ENCODE measurements at places on chromosomes 11 and 22.
A peak's percentile ranks its signal among the peaks of the same experiment; 100 is the strongest.

- no peak for DNase-seq
Measured at GRCh38 chr11:1838077-1838425, 730 bp upstream of the TNNI2 start.

DNA sequence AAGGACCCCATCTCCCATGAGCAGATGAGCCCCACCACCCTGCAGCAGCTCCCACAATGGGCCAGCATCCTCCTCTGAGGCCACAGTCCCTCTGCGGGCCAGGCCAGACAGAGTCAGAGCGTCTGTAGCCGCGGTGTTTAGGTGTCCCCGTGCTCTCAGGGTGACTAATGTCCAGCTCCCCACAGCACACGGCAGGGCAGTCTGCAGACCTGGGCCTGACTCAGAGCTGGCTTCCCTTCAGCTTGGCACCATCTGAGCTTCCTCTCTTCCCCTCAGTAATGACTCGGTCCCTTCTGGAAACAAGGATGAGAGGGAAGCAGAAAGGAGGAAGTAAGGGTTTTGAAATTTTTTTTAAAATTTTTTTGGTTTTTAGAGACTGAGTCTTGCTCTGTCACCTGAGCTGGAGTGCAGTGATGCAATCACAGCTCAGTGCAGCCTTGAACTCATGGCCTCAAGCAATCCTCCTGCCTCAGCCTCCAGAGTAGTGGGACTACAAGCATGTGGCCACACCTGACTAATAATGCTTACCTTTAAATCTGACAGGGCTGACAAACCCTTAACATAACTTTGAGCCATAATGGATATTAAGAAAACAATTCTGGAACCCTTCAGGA lies 28.5 kb downstream of the LRRC74B start:
- DNase-seq = no peak

GRCh38 chr11:77779935-77780334 lies 40.6 kb downstream of the RSF1 start:
- DNase-seq = no peak

GRCh38 chr22:46990937-46991550 lies 228.6 kb downstream of the TBC1D22A start:
- DNase-seq = no peak

DNA sequence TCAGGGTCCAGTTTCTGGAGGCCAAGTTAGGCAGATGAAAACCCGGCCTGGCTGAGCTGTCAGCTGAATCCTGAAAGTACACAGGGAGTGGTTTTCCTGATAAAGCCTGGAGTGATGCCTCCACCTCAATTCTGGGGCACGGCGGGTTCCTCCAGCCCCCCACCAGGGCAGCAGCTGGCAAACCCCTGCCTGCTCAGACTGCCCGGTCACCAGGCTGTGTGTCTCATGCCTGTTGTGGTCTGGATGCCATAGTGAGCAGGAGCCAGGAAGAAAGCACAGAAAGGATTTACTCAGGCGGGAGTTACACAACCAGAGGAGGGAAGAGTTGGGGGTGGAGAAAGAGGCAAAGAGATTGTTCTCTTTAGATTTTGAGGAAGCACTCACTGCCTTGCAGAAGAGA lies 119.9 kb upstream of the RASSF10 start:
- DNase-seq = no peak

GRCh38 chr11:9703280-9703679 lies 39.4 kb downstream of the SWAP70 start:
- no peak for DNase-seq

DNA sequence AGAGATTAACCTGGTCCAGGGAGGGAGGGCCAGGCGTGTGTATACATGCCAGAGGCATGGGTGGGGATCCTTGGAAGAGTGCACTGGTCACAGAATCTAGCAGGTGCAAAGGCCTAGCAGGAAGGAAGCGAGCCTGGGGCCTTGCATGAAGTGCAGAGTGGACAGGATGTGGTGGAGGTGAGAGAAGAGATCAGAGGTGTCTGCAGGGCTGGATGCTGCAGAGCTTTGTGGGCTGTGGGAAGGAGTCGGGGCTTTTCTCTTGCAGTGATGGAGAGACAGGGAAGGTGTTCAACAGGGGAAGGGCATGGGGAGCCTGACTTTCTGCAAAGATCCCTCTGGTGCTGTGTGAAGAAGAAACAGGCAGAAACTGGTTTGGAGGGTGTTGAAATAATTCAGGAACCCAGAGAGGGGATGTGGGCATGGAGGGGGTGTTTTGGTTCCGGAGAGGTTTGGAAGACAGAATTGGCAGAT lies 2.5 kb upstream of the TPST2 start:
- no peak for DNase-seq

- no peak for DNase-seq
Measured at GRCh38 chr11:19426756-19427403, 186.1 kb upstream of the E2F8 start.

- DNase-seq = no peak
Measured at GRCh38 chr11:116642902-116643301, 129.9 kb downstream of the BUD13 start.

- peak; percentile 64 for DNase-seq
Measured at GRCh38 chr11:31106968-31107576, 262.5 kb downstream of the DCDC1 start.

DNA sequence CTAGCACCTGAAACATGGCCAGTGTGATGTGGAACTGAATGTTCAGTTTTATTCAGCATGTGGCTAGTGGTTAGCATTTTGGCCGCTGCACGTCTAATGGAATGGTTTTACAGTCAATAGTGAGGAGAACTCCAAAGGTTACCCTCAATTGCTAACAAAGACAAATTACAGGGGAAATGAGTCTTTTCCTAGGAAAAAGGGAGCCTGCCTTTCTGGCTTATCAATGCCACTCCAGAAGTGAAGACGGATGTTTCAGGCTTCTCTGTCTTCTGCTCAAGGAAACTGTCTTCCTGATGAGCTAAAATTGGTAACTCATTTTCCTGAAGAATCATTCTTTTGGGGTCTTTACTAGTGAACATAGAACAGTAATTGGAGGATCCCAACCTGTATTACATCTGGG lies 84.3 kb upstream of the CRTAM start:
- DNase-seq = no peak

GRCh38 chr22:28608546-28608945 lies 71.1 kb downstream of the TTC28 start:
- DNase-seq = no peak

- no peak for DNase-seq
Measured at GRCh38 chr11:61497876-61498275, 10.7 kb upstream of the LRRC10B start.

GRCh38 chr22:36714110-36714509 lies 10.6 kb upstream of the CACNG2 start:
- no peak for DNase-seq

GRCh38 chr11:83256602-83257340 lies 29.4 kb downstream of the CCDC90B start:
- DNase-seq = no peak

- peak; percentile 34 for DNase-seq
Measured at GRCh38 chr11:71488681-71489270, 35.8 kb downstream of the NADSYN1 start.

DNA sequence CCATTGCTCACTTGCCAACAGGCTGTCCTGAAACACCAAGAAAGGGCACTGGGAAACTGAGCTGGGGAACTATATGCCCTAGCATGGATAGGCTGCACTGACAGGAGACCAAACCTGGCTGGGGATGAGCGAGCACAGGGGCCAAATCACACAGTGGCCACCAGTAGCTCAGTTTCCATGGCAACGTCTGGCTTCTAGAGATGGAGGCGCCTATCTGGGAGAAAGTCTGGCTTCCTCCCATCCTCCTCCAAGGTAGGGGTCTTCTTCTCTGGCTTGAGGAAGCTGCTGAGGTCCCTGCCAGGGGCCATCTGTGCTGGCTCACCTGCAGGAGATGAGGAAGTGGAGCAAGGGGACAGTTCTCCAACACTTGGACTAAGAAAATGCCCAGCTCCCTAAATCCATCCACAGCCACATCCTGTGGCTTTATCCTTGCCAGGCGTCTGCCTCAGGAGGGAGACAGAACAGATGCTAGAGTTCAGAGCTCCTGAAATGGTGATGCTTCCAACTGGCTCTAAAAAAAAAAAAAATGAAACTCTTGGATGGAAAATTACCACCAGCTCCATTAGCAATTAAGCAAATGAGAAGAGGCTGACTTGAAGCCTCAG lies 48.3 kb downstream of the SYT13 start:
- DNase-seq = no peak

DNA sequence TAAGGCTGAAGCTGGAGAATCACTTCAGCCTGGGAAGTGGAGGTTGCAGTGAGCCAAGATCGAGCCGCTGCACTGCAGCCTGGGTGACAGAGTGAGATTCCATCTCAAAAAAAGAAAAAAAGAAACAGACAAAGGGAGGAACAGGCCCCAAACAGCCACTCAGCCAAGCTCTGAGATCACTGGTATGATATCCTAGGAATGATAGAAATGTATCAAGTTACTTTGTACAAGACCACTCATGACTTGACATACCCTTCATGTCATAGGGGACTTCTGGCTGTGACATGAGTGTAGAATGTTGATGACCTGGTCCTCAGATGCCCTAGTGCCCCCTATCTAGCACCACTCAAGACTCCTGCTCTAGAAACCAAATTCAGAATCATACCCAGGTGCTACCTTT lies 216.5 kb downstream of the NAV2 start:
- DNase-seq = no peak

DNA sequence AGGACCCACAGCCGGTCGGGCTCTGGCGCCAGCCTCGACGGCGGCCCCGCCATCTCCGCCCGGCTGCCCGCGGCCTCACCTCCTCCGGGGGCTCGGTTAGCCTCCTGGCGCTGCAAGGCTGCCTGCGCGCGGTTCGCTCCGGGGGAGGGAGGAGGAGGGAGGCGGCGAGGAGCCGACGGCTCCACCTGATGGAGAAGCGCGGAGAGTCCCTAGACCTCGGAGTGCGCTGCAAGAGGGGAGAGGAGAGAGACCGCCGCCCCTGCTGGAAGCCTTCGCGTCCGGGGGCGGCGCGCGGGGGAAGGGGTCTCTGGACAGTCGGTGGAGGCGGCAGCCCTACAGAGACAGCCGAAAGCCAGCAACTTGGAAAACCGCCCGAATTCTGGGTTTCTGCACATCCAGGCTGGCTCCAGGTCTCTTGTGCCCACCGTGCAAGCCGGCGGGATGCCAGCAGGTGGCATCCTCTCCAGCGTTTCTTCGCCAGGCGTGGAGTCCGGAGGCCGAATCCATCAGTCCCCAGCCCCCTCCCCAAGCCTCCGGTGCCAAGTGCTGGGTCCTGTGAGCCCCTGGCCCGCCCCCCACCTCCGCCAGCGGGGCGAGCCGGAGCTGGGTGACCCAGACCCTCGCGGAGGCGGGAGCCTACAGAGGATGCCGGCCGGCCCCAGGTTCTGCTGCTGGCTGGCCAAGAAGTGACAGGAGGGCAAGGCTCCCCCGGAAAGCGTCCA lies 2.9 kb upstream of the KIRREL3 start:
- DNase-seq = no peak
